T-helper 2 cell (primary cell): ENCODE measurements at places on chromosomes 1 and 21.

- DNase-seq, result no peak
Observed at GRCh38 chr1:27531959-27532685, 42.2 kb upstream of the WASF2 start.

- no peak for DNase-seq
Observed at GRCh38 chr1:81802707-81803430, 2.1 kb downstream of the ADGRL2 start.

GRCh38 chr1:15836772-15837669, 10.5 kb upstream of the SPEN start:
- DNase-seq, result no peak

GRCh38 chr1:39575191-39576015, 1.2 kb downstream of the PABPC4 start:
- peak; percentile 71 for DNase-seq

- DNase-seq, result no peak
Observed at GRCh38 chr1:115310581-115311473, 27.2 kb downstream of the NGF start.

GRCh38 chr1:9014475-9015375, 11.5 kb downstream of the SLC2A7 start:
- no peak for DNase-seq

- no peak for DNase-seq
Observed at GRCh38 chr1:223738465-223739365, 26.4 kb downstream of the CAPN2 start.

DNA sequence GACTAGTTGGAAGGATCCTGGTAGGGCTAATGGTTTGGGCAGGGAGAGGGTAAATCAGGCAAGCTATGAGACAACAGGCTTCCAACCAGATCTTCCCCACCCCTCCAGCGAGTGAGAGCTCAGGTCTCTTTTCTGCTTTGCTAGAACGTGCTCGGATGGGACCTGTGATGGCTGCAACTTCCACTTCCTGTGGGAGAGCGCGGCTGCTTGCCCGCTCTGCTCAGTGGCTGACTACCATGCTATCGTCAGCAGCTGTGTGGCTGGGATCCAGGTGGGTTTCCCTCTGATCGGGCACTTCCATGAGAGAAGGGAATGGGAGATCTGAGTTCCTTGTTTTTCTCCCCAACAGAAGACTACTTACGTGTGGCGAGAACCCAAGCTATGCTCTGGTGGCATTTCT, 14.0 kb upstream of the SARS1 start:
- no peak for DNase-seq

GRCh38 chr1:185648858-185649589, 85.2 kb upstream of the HMCN1 start:
- no peak for DNase-seq

- DNase-seq, result peak; percentile 61
Observed at GRCh38 chr1:163315773-163316374, 5.9 kb upstream of the NUF2 start.

DNA sequence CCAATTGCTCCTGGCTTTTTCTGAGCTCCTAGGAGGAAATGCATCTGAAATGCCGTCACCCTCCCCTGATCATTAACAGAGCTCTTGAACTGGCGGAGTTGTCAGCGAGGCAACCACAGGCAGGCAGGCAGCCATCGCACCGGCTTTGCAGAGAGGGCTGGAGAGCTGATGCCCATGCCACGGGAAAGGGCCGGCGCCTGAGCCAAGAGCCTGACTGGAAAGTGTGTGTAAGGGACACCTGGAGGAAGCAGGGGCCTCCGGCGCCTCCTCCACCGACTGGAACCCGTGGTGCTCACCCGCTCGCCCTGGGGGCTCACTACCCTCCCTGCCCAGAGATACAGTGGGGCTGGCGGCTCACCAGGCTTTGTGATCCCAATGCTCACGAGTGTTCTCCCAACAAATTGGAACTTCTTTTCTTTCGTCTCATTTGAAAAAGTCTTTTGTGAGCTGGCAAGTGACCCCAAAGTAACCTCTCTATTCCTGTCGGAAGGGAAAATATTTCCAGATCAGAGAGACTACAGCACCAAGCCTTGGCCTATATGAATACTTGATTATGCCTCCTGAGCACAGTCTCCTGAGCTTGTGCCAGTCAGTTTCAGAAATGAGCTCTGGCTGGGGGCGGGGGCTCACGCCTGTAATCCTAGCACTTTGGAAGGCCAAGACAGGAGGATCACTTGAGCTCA, 97.7 kb upstream of the SLC25A33 start:
- no peak for DNase-seq

DNA sequence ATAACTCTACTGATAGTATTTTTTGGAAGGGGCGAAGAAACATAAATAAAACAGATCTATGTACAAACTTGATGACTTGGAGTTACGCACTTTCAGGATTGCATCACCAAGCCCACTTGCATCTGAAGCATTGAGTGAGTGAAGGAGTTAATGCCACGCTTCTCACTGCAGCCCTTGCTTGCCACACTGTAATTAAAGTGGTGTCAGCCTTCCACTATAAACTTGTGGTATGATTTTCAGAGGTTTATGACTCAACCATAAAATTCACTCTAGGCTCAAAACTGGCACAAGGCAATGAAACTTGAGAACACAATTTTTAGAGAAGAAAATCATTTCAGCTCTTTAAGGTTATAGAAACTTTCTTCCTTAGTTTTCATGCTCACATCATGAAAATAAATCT, 93.9 kb upstream of the PRMT6 start:
- DNase-seq, result no peak

DNA sequence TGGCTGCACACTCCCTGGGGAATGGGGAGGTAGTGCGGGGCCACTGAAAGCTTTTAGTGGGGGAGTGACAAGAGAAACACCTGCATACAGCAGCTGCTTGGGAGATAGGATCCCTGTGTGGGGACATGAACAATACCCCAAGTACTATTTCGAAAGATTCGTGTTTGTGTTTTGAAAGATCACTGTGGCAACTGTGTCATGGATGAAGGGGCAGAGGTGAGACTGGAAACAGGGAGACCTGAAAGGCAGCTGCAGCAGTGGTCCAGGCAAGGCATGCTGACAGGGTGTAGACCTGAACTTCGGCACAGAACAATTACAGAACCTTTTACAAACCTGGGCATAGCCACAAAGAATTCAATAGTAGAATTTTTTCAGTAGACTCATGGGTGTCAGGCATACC, 32.9 kb downstream of the TENT5C start:
- DNase-seq, result no peak

- no peak for DNase-seq
Observed at GRCh38 chr1:156893048-156893953, at the start of gene PEAR1. Gene PEAR1, plus strand, starts transcription at chr1:156893718. Its CDS starts 10,209 bp downstream, at chr1:156903927.

DNA sequence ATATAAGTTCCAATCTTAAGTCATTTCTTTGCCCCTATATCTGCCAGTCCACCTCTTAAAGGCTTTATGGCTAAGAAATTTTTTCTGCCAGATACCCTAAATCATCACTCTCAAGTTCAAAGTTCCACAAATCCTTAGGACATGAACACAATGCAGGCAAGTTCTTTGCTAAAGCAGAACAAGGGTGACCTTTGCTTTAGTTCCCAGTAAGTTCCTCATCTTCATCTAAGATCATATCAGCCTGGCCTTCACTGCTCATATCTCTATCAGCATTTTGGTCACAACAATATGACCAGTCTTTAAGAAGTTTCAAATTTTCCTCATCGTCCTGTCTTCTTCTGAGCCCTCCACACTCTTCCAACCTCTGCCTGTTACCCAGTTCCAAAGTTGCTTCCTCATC, 402.2 kb upstream of the RUNX1 start:
- no peak for DNase-seq

GRCh38 chr21:33070998-33071769, 1.2 kb downstream of the OLIG1 start:
- no peak for DNase-seq

DNA sequence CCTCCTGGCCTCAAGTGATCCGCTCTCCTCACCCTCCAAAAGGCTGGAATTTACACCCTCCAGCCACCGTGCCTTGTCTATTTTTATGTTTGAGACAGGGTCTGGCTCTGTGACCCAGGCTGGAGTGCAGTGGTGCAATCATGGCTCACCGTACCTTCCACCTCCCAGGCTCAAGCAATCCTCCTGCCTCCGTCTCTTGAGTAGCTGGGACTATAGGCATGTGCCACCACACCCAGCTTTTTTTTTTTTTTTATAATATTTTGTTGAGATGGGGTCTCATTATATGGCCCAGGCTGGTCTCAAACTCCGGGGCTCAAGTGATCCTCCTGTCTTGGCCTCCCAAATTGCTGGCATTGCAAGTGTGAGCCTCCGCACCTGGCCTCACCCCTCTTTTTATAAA, 38.8 kb downstream of the TRPM2 start:
- DNase-seq, result no peak

DNA sequence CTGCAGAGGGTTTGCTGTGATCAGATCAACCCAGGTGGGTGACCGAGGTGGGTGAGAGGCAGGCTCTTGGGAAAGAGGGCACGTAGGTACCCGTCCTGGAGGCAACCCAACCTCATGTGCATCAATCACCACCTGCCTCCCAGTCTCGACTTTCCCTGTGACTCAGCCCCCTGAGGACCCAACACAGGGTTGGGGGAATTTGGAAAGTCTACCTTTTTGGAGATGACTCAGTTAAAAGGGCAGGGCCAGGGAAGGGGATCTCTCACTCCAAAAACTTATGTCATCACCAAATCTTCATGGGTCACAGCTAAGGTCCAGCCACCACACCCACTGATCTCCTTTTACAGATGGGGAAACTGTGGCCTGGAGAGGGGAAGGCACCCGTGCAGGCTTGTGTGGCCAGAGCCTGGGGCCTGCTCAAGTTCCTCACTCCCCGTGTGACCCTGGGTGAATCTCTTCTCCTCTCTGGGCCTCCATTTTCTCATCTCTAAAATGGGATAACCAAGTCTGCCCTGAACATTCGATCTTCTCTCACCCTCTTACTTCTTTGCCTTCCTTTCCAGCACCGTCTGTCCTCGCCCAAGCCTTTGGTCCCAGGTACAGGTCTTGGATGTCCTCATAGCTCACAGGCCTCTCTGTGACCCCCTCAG, 34.6 kb upstream of the WNT4 start:
- no peak for DNase-seq

DNA sequence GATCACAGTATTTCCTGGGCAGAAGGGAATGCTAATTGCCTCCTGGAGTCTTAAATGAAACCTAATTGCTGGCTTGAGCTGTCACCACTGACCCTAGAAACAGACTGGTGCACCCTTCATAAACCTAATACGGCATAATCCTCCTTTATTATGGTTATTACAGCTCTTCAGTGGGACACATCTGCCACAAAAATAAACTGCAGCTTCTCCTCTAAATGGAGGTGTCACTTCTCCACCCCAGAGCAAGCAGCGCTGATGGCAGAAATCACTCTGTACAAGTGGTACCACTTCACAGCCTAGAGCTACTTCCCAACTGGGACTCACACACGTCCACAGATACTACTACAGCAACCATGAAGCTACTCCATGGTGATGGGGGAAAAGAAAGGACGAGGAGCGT, 11.1 kb downstream of the PTPN14 start:
- no peak for DNase-seq

DNA sequence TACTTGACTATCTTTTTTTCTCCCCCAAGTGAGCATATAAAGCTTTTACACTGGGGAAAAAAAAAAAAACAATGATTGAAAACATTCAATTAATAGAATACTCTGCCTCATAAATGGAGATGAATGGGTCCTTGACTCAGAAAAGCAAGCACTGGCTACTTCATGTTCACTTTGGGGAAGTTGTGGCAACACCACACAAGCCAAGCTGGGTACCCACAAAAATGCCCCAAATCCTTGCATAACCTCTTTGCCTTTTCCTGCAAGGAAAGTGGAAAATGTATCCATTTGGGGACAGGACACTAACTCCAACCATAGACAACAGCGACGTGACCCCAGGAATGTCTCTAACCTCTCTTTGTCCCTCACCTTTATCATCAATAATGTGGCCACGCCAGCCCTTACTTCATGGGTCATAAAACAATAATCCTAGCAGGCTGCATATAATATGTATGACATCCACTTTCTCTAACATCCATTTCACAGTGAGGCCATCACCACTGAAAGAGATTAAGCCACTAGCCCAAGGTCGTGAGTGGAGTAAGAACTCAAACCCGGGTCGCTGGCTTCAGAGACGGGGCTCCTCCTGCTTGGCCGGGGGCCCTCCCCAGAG, 2.3 kb downstream of the ECE1 start:
- DNase-seq, result no peak

DNA sequence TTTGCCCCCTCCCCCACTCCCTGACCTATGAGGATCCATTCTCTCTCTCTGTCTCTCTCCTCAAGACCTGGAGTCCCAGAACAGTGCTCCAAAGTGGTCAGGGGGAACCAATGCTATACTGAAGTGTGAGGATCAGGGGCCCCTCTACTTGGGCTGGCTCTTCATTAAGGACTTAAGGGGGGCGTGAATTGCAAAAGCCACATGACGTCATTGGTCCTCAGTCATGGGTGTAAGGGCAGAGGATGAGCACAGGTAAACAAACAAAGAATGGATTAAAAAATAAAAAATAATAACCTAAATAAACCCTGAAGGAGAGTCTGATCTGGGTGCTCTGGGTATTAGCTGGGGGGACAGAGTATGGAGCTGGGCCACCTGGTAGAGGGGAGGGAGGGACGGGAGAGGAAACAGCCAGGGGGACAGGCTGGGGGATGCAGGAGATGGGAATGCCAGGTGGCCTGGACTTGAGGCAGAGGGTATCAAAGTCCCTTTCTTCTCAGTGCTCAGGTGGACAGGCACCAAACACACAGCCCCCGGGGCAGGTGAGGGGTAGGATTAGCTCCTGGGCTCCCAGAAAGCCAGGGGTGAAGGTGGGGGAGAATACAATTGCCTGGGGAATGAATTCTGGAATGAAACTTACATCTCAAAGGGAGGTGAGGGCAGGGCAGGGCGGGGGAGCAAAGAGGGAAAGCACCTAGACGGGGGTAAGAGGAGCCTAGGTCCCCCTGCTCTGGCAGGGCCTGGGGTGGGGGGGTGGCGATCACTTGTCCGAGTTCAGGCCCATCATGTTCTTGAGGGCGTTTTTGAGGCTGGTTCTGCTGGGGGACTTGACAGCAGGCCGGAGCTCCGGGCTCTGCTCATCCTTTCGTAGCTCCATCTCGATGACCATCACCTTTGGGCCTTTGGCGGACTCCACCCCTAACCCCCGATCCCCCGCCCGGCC, 4.6 kb downstream of the MPZ start:
- no peak for DNase-seq

DNA sequence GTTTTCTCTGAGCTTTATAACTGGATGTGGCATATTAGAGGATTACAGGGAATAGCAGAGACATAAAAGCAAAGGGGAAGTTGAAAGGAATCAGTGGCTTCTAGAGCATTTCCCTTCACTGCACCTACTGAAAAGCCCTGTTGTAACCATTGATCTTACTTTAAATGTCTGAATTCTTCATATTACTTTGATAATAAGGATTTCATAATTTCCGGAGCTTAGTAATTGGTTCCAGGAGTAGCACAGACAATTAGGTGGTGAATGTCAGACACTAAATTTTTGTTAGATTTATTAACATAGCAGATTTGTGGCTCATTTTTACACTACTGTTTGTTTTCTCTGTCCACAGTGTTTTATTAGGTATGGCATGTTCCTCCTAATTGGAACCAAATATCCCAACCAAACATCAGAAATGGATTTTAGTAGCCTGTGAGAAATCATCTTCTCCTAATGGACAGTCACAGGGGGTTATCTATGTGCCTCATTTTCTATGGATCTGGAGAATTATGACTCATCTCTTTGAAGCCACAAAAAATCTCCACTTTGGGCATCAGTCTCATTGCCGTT, 100.5 kb downstream of the GIPC2 start:
- DNase-seq, result no peak

GRCh38 chr1:156726549-156727226, 1.6 kb upstream of the METTL25B start:
- DNase-seq, result peak; percentile 66
